ENCODE measurements at places on chromosomes 4 and X. TPM values are rescaled to one million over a fixed set of nuclear protein-coding genes. Genes with fewer than 3 reads are reported as not detected.

UGT8 gene
- total RNA-seq, result 0.25 TPM

UFSP2 gene
- total RNA-seq, result 23.4 TPM

ADH1C gene
- not detected for total RNA-seq

FSTL5 gene
- total RNA-seq, result not detected

FGD1 gene
- 0.08 TPM for total RNA-seq

APELA gene
- not detected for total RNA-seq

NOA1 gene
- total RNA-seq, result 22.1 TPM

ADGRA3 gene
- total RNA-seq, result 0.50 TPM

- DNase-seq, result no peak
- H3K36me3 ChIP-seq, result no peaks in the 10 kb centered on the region
- H3K27ac ChIP-seq, result no peak overlapping the region
- no peak overlapping the region for H3K4me3 ChIP-seq
These were observed 163.9 kb upstream of the GEMIN8 start for GRCh38 chrX:14193547-14193946.

- H3K27me3 ChIP-seq, result peaks cover 7% of the 10 kb centered on the region
- H3K36me3 ChIP-seq, result no peaks in the 10 kb centered on the region
- H3K4me1 ChIP-seq, result peaks cover 2% of the 10 kb centered on the region
- H3K27ac ChIP-seq, result no peak overlapping the region
- DNase-seq, result no peak
These were observed 17.5 kb upstream of the GYG2 start for GRCh38 chrX:2811271-2811670.

DNA sequence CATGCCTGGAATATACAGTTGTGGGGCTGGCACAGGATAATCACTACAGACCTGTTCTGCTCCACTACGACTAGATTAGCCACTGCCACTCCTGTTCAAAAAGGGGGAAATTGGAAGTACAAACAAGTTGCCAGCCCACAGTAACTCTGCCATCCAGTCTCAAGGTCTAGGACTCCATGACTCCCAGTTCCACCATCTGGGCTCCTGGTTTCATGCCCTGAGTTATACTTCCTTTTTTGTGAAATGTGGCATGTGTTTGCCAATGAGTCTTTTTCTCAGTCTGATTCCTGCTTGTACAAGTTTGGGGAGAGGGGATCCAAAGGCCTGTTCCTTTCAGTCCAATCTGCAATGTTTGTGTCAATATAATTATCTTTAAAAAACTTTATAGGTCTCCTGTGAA, 1.0 kb upstream of the BLOC1S4 start:
- H3K27me3 ChIP-seq, result no peaks in the 10 kb centered on the region
- H3K4me3 ChIP-seq, result no peak overlapping the region
- peaks cover 39% of the 10 kb centered on the region for H3K4me1 ChIP-seq

GRCh38 chrX:47311932-47312774, 58.2 kb upstream of the ZNF157 start:
- H3K27me3 ChIP-seq, result no peaks in the 10 kb centered on the region
- no peak overlapping the region for H3K4me3 ChIP-seq
- no peak overlapping the region for H3K27ac ChIP-seq
- H3K36me3 ChIP-seq, result no peaks in the 10 kb centered on the region

DNA sequence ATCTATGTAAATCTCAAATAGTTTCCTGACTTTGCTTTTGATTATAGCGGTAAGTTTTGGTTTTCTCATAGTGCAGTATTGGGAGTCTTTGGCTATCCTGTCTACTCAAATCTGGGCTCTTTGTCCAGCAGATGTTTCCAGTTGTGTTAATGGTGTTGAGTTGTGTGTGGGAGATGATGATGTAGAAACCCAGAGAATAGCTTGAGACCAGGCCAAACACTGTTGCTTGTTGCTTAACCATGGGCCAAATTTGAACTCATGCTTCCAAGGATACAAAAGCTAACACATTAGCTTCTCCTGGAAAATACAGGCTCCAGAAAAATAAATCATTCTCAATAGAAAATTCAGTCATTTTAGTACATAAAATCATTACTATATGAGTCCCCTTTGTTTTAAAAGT, 82.6 kb upstream of the GYPA start:
- peaks cover 1% of the 10 kb centered on the region for H3K27me3 ChIP-seq
- no peak overlapping the region for H3K27ac ChIP-seq
- H3K4me1 ChIP-seq, result no peaks in the 10 kb centered on the region
- no peak overlapping the region for H3K4me3 ChIP-seq
- H3K36me3 ChIP-seq, result no peaks in the 10 kb centered on the region
- DNase-seq, result no peak

- no peaks in the 10 kb centered on the region for H3K27me3 ChIP-seq
- no peaks in the 10 kb centered on the region for H3K4me1 ChIP-seq
- no peak for DNase-seq
- H3K4me3 ChIP-seq, result no peak overlapping the region
- H3K27ac ChIP-seq, result no peak overlapping the region
- H3K36me3 ChIP-seq, result no peaks in the 10 kb centered on the region
These were observed 21.1 kb upstream of the SORBS2 start for GRCh38 chr4:185833055-185833598.

DNA sequence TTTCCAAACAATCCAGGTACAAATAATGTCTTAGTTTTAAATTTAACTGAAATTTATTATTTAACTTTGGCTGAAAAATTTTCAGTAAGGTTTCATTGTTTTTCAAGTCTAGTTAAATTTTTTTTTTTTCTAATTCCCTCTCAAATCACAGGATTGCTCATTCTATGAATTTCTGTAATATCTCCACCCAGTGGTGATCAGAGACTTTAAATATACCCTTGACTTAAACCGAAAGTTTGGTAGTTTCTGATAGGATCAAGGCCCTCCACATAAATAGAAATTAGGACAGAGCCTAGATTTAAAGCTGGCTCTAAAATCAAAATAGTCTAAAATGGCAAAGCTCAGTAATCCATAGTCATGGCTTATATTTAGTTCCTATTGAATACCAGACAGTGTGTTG, 175.4 kb downstream of the TBCK start:
- no peaks in the 10 kb centered on the region for H3K27me3 ChIP-seq
- no peaks in the 10 kb centered on the region for H3K36me3 ChIP-seq
- no peak for DNase-seq
- H3K27ac ChIP-seq, result no peak overlapping the region

- no peak for DNase-seq
- no peak overlapping the region for H3K4me3 ChIP-seq
These were observed 4.2 kb downstream of the TSPAN5 start for GRCh38 chr4:98653890-98654867.

DNA sequence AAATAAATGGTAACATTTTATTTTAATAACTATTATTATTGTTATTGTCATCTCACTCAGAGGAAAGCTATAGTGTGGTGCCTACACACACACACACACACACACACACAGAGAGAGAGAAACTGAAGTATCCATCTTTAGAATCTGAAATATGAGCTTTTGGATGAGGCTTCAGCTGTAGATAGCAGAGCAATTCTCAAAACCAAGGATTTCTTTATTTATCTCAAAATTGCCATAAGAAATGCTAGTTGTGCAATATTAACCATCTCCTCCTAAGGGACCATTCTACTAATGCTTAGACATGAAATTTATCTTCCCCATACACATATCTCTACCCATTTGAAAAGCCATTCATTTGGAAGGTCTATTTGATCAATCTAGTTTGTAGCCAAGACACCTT, 50.1 kb upstream of the SGMS2 start:
- H3K4me3 ChIP-seq, result no peak overlapping the region
- H3K27me3 ChIP-seq, result peaks cover 3% of the 10 kb centered on the region
- no peaks in the 10 kb centered on the region for H3K36me3 ChIP-seq
- H3K4me1 ChIP-seq, result no peaks in the 10 kb centered on the region
- no peak for DNase-seq

GRCh38 chrX:42694260-42694815, 83.6 kb downstream of the PPP1R2C start:
- no peak for DNase-seq
- H3K4me1 ChIP-seq, result peaks cover 3% of the 10 kb centered on the region
- H3K4me3 ChIP-seq, result no peak overlapping the region
- H3K36me3 ChIP-seq, result no peaks in the 10 kb centered on the region

GRCh38 chr4:7693237-7693608, 246.4 kb downstream of the AFAP1 start:
- DNase-seq, result no peak
- no peak overlapping the region for H3K4me3 ChIP-seq
- no peaks in the 10 kb centered on the region for H3K4me1 ChIP-seq
- H3K27ac ChIP-seq, result no peak overlapping the region

- H3K27ac ChIP-seq, result no peak overlapping the region
- no peaks in the 10 kb centered on the region for H3K4me1 ChIP-seq
- H3K36me3 ChIP-seq, result no peaks in the 10 kb centered on the region
- H3K4me3 ChIP-seq, result no peak overlapping the region
- no peak for DNase-seq
These were observed 293.0 kb upstream of the CLNK start for GRCh38 chr4:10977534-10977933.

- H3K36me3 ChIP-seq, result peaks cover 40% of the 10 kb centered on the region
- peak overlapping the region; percentile 68 for H3K4me3 ChIP-seq
- peak; percentile 39 for DNase-seq
These were observed 24.6 kb downstream of the VSIG4 start for GRCh38 chrX:66015152-66015831.

DNA sequence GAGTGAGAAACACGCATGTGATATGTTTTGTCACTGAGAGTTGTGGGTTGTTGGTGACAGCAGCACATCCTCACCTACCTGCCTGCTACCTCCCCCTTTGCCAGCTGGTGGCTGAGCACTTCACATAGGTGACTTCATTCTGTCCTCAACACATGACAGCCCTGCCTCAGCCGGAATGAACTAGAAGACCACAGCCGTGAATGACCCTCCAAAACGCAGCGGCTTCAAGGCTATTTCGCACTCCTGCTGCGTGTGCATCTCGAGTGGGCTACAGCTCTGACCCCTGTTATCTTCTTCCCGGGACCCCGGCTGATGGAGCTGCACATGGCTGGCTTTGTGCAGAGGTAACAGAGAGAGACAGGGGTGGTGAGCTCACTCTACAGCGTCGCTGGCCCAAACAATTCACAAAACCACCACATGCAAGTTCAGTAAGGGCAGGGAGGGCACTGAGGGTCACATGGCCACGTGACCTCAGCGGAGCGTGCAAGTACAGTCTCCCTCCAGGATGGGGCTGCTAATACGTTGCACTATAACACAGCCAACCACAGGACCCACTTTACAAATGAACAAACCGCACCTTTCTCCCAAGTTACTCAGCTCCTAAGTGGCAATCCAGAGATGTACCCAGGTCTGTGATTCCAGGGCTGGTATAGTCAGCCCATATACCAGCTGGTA, 6.3 kb upstream of the PPP2R2C start:
- H3K27ac ChIP-seq, result no peak overlapping the region
- no peaks in the 10 kb centered on the region for H3K36me3 ChIP-seq
- DNase-seq, result no peak
- H3K4me3 ChIP-seq, result no peak overlapping the region
- H3K4me1 ChIP-seq, result no peaks in the 10 kb centered on the region

- peaks cover 57% of the 10 kb centered on the region for H3K27me3 ChIP-seq
- no peaks in the 10 kb centered on the region for H3K36me3 ChIP-seq
- peak within 1 kb of the TSS; percentile 66 for H3K4me3 ChIP-seq
- peaks cover 9% of the 10 kb centered on the region for H3K4me1 ChIP-seq
- H3K27ac ChIP-seq, result no peak within 1 kb of the TSS
- DNase-seq, result peak; percentile 45
These were observed at the start of gene CLGN for GRCh38 chr4:140427106-140427918. CLGN (minus strand) TSS chr4:140427648; CDS start chr4:140413078, 14,570 bp downstream.

- H3K27me3 ChIP-seq, result peaks cover 8% of the 10 kb centered on the region
- DNase-seq, result no peak
- H3K4me1 ChIP-seq, result no peaks in the 10 kb centered on the region
- no peaks in the 10 kb centered on the region for H3K36me3 ChIP-seq
- H3K27ac ChIP-seq, result no peak overlapping the region
These were observed 11.2 kb downstream of the APELA start for GRCh38 chr4:164888096-164888715.

GRCh38 chr4:188779581-188779980, 640.3 kb downstream of the TRIML1 start:
- H3K27me3 ChIP-seq, result no peaks in the 10 kb centered on the region
- no peak overlapping the region for H3K4me3 ChIP-seq

DNA sequence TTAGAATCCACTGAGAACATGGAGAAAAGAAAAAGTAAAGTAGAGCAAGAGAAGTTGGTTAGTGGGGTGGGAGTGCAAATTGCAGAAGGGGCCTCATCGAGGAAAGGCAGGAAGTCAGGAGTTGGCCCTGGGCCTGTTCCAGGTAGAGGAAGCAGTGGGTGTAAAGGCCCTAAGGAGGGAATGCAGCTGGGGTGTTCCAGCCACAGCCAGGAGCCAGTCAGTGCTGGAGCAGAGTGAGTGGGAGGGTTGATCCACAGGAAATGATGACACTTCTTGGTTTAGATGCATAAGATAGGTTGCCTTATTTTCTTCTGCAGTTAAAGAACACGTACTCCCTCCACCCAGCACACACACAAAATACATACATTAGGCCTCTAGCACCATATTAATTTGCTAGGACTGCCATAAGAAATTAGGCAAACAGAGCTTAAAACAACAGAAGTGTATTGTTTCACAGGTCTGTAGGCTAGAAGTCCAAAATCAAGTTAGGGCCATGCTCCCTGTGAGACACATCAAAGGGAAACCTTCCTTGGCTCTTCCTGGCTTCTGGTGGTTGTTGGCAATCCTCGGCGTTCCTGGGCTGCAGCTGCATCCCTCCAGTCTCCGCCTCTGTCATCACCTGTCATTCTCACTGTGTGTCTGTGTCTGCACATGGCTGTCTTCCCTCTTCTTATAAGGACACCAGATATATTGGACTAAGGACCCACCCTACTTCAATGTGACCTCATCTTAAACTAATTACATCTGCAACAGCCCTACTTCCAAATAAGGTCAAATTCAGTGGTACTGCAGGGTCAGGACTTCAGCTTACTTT, 205.9 kb downstream of the AASDH start:
- H3K27ac ChIP-seq, result peak overlapping the region; percentile 36
- H3K4me3 ChIP-seq, result no peak overlapping the region
- H3K4me1 ChIP-seq, result peaks cover 16% of the 10 kb centered on the region
- peak; percentile 24 for DNase-seq

DNA sequence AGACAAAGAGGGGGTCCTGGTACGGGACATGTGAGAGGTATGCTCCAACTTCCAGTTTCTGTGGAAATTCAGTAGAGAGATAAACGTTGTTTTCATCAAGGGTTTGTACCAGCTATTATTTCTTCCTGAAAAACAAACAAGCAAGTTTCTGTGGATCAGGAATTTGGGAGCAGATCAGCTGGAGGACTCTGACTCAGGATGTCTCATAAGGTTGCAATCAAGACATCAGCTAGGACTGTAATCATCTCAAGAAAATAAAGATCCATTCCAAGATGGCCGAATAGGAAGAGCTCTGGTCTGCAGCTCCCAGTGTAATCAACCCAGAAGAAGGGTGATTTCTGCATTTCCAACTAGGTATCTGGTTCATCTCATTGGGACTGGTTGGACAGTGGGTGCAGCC, 23.5 kb upstream of the NFKB1 start:
- H3K27me3 ChIP-seq, result peaks cover 4% of the 10 kb centered on the region
- H3K36me3 ChIP-seq, result peaks cover 13% of the 10 kb centered on the region
- no peaks in the 10 kb centered on the region for H3K4me1 ChIP-seq

DNA sequence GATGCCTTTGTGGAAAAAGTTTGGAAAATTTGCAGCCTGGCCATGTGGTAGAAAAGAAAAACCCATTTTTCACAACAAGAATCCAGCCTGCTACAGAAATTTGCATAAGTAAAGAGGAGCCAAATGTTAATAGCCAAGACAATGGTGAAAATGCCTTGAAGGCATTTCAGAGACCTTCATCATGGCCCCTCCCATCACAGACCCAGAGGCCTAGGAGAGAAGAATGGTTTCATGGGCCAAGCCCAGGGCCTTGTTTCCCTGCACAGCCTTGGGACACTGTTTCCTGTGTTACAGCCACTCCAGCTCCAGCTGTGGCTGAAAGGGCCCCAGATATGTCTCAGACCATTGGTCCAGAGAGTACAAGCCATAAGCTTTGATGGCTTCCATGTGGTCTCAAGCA, 101.4 kb upstream of the LINC00632 start:
- no peaks in the 10 kb centered on the region for H3K36me3 ChIP-seq
- no peak overlapping the region for H3K4me3 ChIP-seq
- no peak for DNase-seq
- no peak overlapping the region for H3K27ac ChIP-seq
